A673 (cell line): ENCODE measurements at places on chromosomes 3 and 15. TPM values are rescaled to one million over a fixed set of nuclear protein-coding genes. Genes with fewer than 3 reads are reported as not detected.

DNA sequence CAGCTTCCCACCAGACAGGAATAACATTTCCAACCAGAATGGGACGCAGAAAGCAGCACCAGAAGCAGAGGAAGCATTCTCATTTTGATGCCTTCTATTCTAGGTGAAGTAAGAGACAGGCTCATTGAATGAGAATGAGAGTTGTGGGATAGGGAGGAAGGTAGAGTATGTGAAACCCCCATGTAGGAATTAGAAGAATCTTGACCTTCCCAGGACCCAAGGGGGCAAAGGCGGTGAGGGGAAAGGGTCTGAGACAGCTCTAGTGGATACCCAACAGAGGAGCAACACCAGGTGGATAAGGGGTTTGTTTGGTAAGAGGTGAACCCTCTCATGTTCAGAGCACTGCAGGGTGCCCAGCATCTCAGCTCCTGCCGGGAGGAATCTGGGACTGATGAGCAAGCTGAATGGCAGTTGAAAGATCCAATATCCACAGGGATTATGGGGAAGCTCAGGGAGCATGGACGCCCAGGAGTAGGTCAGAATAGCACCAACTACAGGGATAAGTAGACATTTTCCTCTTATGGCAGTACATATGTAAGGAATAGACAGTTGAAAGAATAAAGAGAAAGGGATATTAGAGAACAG, 77.0 kb downstream of the PLCL2 start:
- no peak for DNase-seq

GRCh38 chr15:83210619-83211018, 3.0 kb upstream of the HDGFL3 start:
- DNase-seq: no peak

DNA sequence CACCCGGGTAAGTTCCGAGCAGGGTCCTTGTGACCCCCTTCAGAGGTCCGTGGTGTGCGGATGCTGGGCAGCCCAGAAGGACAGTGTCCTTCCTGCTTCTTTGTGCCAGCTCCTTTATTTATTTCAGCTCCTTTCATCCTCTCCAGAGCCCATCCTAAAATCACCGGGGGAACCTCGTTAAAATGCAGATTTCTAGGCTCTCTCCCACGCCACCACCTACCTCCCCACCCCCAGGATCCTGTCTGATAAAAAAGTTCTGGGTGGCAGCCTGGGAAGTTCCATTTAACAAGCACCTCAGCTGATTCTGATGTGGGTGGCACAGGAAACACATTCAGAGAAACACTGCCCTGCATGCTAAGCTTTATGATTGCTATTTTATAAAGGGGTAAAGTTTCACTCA, 12.5 kb upstream of the IGF1R start:
- DNase-seq: peak; percentile 33

DNA sequence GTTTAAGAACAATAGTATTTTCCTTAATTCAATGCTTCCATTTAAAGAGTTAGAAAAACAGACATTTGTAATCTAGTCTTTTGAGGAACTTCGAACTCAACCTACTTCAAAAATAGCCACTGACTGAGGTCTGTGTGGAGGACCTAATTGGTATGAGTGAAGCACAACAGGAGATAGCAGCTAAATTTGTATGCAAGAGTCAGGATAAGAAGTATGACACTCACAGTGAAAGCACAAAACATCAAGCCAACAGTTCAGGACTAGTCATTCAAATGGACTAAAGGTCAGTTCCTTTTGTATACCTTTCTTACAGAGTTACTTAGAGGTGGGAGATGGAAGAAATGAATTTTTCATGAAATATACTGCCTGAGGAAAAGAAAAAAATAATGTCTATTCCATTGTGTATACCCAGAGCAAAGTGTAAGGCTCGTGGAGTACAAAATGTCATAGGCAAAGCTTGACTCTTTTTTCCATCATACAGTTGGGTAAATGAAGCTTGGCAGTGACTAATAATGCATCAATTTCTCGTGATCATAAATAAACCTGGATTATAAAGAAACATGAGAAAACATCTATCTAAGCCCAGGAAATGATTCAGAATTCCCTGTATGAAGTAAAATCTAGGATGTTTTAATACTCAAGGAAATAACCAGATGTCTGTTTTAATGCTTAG, 1005.2 kb upstream of the CADM2 start:
- no peak for DNase-seq

- DNase-seq: no peak
These were observed 512.2 kb upstream of the PPP2R3A start for GRCh38 chr3:135453326-135453725.

- DNase-seq: no peak
These were observed 36.7 kb downstream of the HMCES start for GRCh38 chr3:129315223-129315997.

- DNase-seq: no peak
These were observed 144.6 kb downstream of the SHOX2 start for GRCh38 chr3:157961665-157962064.

DNA sequence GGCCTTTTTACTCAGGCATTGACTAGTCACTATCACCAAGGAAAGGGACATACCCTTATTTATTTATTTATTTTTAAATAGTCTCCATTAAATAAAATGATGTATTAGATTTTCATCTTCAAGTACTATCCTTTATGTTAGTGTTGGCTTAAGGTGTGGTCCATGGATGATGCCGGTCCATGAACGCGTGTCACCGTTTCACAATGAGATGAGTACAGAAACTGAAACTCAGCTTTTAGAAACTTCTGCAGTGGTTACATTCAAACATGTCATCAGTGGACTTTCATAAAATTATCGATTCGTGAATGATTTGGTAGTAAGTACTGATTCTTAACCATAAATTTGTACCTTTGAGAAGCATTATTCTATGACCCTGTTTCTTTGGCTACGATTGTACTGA, 166.6 kb downstream of the SATB1 start:
- DNase-seq: no peak

DNA sequence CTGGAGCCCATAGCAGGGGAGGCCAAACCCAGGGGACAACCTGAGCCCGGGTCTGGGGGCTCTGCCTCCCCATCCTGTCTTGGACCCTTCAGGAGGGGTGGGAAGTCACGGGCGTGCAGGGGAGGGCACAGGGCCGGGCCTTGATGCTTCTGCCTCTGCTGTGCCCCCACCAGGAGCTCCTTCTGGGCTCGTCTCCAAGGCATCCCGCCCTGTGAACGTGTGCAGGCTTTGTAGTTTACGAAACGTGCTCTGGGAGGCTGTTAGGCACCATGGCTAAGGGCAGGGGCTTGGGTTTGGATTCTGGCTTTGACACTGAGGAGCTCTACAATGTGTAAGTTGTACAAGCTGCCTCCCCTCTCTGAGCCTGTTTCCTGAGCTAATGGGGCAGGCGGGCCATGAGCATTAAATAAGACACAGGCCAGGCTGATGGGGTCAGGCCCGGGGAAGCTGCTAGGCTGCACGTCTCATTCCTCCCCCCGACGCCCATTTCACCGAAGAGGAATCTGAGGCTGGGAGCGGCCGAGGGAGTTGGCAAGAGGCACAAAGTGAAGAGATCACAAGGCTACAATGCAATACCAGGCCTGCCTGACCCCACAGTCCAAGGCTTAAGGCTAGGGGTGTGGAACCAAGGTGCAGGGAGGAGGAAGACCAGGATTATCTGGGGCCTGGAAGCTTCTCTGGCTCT, 19.6 kb downstream of the PLXND1 start:
- DNase-seq: no peak

GRCh38 chr3:150936693-150937092, 31.5 kb upstream of the MINDY4B start:
- DNase-seq: no peak

DNA sequence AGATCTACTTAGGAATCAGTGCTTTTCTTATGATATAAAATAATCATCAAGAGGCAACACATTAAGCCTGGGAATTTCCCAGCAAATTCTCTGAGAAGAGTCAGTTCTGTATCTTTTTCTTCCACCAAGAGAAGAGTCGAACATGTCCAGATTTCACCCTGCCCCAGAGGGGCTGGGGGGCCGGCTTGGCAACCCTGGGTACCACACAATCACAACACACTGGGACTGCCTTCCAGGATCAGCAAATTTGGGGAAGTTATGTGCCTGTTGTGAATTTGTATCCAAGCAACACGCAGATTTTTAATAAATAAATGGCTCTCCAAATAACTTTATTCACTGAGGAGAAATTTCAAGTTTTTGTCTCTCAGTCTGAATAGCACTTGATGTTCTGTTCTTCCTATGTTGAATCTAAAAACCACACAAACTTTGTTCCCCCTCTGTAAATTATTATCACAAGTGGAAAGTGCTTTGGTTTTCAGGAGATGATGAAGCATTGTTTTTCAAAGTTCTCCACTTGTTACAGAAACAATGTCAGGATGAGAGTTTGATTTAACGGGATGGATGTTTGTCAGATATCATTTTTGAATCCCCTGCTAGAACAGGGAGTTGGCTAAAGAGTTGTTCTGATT, 357.2 kb downstream of the ZNF385D start:
- no peak for DNase-seq

- no peak for DNase-seq
These were observed 242.0 kb upstream of the FEZF2 start for GRCh38 chr3:62615258-62615849.

The WDR6 gene
- 88.5 and 93.7 TPM in 2 replicates for total RNA-seq

The HAUS2 gene
- total RNA-seq: 39.5 and 44.1 TPM in 2 replicates

The REC114 gene
- not detected in 2 replicates for total RNA-seq

The ADCY5 gene
- total RNA-seq: 0.21 and 0.22 TPM in 2 replicates
